ENCODE measurements at places on chromosomes 6 and 20.

DNA sequence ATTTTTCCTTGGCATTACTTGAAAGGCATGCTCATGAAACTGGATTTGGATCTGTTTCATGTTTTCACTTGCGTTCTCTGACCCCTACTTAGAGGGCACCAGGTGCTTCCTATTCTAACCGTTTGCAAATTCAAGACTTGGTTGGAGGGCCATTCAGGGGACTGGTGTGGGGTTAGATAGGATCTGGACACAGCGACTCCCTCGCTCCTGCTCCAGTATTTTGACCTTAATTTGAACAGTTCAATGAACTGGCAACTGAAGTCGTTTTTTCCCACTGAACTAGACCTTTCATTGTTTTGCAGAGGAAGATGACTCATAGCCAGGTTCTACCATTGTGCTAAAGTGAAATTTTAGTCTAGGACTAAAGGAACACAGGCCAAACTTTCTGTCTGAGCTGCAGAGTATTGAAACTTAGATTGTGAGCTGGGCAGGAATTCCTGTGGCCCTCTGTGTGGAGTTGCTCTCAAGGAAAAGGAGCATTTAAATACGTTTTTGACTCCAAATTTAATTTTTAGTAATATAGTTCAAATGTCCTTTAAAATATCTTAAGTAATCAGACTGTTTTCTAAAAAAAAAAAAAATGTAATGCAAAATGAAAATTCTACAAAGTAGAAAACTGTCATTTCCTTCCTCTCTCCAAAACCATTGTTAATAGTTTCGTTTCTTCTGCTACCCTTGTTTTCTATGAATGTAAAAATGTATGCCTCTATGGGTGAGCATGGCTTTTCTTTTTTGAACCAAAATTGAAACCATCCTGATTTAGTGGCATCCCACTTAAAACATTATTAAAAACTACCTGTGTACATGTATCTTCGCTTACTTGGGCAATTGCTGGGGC is 64.8 kb downstream of the UTRN start:
- no peak for DNase-seq

DNA sequence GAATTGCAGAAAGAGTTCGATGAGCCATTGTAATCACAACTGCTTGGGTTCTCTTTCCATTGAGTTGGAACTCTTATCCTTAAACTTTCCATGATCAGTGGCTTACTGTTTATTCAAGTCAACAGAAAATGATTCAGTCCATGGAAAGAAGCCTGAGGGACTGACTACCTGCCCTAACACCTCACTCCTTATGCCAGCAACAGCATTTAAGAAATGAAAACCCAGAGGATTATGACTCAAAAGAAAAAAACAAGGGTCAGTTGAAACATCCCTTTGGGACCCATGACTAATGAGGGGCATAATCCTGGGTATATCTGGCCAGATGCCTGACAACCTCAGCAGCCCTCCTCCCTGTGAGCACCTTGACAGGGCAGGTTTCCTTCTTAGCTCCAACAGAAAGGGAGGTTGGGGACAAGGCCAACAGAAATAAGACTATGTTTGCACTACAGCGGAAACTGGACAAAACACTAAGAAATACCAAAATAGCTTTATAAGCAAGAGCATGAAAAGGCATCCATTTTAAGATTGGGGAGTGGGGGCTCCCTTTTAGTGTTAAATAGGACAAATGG is 106.7 kb downstream of the MAP3K5 start:
- no peak for DNase-seq

GRCh38 chr20:50427719-50428083 is 82.5 kb upstream of the PTPN1 start:
- DNase-seq = no peak

- no peak for DNase-seq
These were observed 15.0 kb downstream of the RBM39 start for GRCh38 chr20:35726842-35727711.

DNA sequence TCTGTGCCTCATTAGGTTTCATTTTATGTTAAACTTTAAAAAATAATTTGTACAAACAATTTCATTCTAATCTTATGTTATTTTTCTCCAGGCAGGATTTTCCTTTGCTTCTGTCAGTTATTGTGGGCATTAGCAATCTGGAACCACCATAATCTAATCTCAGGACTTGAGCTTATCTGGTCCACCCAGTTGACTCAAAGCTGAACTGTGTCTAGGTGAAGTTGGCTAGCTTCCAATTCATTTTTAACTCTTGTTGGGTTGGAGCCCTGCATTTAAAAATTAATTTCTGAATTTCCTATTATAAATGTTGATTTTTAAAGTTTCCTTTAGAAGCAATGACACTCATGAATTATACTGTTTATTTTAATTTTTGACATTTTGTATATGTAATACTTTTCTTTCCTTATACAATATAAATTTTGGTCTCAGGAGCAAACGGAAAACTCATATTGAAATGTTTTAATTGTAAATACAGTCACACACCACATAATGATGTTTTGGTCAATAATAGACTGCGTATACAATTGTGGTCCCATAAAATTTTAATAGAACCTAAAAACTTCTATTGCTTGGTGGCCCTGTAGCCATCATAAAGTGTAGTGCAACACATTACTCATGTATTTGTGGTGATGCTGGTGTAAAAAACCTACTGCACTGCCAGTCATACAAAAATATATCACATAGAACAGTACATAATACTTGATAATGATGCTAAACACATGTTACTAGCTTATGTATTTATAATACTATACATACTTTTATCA is 121.3 kb downstream of the CLVS2 start:
- DNase-seq = no peak

DNA sequence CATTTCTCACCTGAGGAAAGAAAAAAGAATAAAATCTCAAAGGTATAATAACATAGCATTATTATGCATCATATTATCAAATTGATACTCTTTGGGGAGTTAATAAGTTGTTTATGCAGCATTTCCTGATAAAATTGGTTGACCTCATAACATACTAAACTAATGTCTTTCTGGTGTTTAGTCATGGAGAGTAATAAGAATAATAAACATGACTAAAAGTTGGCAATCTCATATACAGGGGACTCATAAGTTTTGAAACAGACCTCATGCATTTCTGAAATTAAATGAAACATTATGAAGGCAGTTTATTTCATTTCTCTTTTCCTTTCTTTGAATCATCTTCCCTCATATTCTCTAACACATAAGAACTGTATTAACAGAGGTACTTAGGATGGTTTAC is 60.5 kb upstream of the PRDM1 start:
- DNase-seq = no peak
